NCI-H1417 (cell line): ENCODE measurements at places on chromosomes 6 and 20.

GRCh38 chr6:30091577-30092381 is 16.2 kb upstream of the RNF39 start:
- no peak for DNase-seq

DNA sequence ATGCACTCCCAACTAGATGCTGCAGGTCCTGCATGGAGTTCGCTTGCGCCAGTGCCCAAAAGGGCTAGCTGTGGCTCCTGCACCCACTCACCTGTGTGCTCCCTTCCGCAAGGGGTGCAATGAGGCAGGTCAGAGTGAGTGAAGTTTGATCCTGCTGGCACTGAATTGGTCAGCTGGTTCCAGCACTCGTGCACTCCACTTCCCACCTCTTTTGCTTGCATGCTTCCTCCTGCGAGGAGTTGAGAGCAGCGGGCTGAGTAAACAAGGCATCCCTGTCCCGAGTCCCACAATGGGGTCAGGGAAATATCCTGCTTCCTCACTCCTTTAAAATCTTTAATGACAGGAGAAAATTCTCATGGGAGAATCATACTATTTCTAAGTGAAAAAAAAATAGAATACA is 86.2 kb downstream of the LCA5 start:
- no peak for DNase-seq

GRCh38 chr6:72984981-72985665 is 240.2 kb downstream of the KHDC1L start:
- DNase-seq: no peak

GRCh38 chr6:152220786-152221185 is 413.3 kb downstream of the ESR1 start:
- no peak for DNase-seq

DNA sequence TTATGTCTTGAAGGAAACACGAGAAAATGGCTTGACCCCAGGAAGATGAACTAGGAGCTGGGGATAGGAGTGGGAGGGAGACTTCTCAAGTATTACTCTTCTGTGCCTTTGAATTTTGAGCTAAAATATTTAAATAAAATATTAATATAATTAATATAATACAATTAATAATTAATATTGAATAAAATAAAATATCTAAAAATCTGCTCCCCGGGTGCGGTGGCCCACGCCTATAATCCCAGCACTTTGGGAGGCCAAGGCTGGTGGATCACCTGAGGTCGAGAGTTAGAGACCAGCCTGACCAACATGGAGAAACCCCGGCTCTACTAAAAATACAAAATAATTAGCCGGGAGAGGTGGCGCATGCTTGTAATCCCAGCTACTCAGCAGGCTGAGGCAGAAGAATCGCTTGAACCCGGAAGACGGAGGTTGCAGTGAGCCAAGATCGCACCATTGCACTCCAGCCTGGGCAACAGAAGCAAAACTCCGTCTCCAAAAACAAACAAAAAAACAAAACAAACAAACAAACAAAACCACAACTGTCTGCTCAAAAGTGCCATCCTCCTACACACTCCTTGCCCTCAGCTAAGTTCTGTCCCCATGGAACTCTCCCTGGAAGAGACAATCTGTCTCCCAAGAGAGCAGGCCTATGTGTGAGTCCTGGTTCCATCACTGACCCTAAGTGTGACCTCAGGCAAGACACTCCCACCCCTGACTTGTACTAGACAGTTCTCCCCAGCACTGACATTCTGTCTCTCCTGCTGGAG is 13.7 kb upstream of the TRIB3 start:
- no peak for DNase-seq

DNA sequence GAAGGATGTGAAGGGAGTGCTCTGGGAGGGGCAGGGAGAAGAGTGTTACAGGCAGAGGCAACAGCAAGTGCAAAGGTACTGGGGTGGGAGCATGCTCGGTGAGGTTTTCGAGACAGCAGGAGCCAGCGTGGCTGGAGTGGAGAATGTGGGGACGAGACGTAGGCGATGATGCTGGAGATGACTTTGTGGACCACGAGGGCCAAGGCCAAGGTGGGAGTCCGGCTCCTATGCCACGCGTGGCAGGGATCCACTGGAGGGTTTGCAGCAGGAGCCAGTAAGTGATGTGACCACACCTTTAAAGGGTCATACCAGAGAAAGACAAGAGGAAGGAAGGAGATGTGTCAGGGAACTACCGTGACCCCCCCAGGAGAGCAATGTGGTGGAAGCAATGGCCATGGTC is 7.3 kb downstream of the PTGIS start:
- no peak for DNase-seq

DNA sequence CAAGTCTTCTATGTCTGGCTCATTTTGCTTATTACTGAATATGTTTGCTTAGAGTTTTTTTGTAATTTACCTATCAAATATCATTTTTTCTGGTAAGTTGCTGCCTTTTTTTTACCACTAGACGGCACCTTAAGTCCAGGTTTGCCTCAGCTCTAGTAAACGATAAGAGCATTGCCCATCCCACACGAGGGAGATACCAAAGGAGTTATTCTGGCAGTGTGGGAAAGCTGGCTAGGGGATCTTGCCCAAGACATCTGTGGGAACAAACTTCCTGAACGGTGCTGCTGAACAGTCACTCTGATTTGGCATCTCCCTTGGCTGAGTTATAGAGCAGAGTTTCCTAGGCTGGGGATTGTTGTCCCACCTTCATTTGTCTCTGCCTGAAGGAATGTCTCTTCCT is 306.4 kb downstream of the COL12A1 start:
- no peak for DNase-seq

DNA sequence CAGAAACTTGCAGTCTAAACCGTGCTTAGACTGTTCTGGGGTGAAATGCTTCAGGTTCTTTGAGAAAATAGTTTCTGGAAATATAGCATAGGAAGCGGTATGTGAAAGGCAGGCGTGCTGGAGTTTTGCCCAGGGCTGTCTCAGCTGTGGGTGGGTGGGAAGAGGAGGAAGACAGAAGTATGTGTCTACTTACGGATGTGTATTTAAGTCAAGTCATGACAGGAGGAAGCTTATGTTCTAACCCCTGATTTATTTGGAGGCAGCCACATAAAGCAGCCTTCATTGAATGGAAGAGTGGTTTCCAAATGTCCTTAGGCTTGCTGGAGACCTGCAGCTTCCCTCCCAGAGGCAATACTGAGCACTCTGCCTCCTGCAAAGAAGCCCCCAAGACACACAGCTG is 345.8 kb upstream of the PRND start:
- DNase-seq: no peak
